NCI-H2029 (cell line): ENCODE measurements at places on chromosomes 6 and 20.

DNA sequence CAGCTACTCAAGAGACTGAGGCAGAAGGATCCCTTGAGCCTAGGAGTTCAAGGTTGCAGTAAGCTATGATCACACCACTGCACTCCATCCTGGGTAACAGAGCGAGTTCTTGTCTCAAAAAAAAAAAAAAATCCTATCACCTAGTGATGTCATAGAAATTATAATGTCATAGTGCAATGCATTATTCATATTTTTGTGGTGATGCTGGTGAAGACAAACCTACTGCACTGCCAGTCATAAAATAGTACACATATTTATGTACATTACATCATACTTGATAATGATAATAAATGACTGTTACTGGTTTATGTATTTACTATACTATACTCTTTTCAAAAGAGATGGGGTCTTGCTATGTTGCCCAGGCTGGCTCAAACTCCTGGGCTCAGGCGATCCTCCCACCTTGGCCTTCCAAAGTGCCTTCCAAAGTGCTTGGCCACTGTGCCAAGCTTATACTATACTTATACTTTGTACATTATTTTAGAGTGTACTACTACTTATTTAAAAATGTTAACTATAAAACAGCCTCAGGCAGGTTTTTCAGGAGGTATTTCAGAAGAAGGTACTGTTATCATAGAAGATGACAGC, 26.6 kb downstream of the ENPP3 start:
- no peak for DNase-seq

- DNase-seq = no peak
Measured at GRCh38 chr20:47990507-47991150, 205.3 kb upstream of the SULF2 start.

- no peak for DNase-seq
Measured at GRCh38 chr6:56862415-56863175, 92.3 kb upstream of the BEND6 start.

DNA sequence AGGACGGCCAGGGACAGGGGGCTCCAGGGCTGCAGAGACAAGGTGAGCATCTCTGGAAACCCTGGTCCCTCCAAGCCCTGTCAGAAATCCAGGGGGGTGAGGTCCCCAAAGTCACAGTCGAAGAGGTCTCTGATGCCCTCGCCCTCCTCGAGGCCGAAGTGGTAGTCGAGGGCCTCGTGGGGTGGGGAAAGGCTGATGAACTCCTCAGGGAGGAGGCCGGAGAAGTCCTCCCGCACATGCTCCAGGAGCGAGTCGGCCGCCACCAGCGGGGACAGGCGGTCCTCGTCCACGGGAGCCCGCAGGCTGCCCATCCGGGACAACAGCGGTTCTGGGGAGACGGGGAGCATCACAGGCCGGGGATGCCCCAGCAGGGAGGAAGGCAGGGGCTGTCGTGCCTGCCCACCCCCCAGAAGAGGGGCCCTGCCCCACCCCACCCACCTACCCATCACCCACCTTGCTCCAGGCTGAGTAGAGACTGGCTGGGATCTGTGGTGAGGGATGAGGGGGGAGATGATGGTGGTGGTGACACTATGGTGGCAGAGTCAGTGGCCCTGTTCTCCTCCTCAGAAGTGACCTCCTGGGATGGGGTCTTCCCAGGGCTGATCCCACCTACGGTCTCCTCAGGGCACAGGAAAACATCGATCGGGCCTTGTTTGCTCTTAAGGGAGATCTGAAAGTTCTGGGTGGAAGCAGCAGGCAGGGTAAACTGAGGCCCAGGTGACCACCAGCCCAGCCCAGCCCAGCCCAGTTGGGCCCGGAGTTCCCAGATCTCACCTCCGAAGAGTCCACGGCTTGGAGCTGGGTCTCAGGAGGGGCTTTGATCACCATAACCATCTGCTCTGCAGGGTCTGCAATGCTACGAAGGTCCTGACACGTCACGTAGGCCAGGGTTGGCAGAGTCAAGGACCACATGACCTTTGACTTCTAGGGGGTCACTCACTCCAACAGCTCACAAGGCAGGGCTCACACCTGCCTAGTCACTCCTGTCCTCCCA, 2.7 kb upstream of the NECAB3 start:
- no peak for DNase-seq

- DNase-seq = no peak
Measured at GRCh38 chr20:41306061-41306727, 11.3 kb downstream of the ZHX3 start.

GRCh38 chr20:17558154-17558940, 11.5 kb upstream of the DSTN start:
- DNase-seq = peak; percentile 76

GRCh38 chr20:50642288-50642803, 49.0 kb downstream of the RIPOR3 start:
- no peak for DNase-seq

DNA sequence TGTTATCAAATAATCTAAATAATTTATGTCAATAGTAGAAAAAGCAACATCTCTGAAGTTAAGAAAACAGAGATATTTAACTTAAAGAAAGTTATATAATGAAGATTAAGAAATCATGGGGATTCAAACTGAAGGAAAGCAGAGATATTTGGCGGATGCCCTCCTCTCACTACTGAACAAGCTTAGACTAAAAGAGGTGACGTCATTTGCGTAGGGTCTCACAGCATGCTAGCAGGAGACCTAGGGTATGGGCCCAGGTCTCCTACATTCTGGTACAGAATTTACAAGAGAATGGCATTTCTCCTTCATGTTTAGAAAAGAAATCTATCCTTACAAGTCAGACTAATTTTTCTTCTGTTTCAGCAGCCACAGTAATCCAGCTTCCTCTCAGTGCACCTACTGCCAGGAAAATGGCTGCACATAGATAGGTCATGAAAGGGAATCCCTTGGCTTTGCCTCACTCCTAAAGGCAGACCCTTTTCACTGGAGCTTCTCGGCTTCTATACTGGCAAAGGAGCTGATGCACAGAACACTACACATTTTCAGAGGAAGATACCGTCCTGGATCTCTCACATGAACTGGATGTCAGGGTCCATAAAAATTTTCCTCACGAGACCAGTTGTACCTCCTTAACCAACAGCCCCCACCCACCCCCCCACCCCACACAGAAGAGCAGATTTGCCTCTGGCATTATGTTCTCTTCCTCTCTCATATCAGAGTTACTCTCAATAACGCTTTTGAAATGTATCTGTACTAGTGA, 41.8 kb upstream of the DST start:
- no peak for DNase-seq

GRCh38 chr6:56838016-56838555, 116.8 kb upstream of the BEND6 start:
- no peak for DNase-seq

DNA sequence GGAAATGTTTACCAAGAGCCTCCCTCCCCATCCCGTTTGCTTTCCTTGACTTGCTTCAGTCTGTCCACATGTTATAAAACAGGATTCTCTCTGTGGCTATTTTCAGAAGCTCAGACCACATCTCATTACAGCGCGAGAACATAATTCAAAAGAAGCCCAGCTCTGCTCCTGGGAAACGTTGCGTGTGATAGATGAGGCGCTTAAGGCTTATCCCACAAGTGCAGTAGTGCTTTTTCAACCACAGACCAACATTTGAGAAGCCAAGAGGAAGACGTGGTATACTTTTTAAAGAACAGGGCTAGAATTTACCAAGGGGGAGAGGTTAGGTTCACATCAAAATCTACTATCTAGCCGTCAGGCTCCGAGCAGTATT, 239.5 kb downstream of the SLC24A3 start:
- no peak for DNase-seq

- DNase-seq = no peak
Measured at GRCh38 chr20:63210011-63210605, 5.8 kb downstream of the YTHDF1 start.

DNA sequence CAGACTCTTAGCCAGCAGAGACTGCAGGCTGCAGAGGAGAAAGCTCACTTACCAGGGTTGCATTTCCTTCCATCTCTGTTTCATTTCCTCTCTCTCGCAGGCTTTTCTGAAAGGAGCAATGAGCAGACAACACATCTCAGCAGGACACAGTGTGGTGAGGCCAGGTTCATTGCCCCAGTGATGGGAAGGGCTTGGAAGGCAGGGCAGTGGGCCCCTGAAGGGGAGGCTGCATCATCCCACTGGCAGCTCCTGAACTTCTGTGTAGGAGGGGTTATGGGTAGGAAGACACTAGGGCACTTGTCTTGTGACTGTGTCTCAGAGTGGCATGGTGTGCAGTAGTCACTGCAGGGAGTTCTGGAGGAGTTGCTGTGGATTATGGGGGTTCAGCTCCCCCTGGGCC, 246.8 kb downstream of the QKI start:
- no peak for DNase-seq

DNA sequence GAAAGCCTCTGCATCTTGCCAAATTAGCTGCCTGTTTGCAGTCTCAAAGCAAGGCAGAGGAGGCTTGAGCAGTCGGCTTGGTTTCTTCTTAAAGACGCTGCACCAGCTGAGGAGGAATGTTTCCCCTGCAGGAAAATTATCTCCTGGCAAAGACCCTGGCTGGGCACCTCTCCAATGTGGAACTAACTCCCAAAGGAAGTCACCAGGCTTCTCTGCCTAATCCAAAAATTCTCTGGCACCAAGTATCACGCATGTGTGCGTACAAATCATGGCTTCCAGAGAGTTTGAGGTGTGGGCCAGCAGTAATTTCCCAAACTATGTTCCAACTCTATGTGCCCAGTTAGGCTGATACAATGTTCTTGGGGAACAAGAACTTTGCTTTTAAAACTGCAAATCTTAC, 176.2 kb downstream of the KIF16B start:
- DNase-seq = no peak

DNA sequence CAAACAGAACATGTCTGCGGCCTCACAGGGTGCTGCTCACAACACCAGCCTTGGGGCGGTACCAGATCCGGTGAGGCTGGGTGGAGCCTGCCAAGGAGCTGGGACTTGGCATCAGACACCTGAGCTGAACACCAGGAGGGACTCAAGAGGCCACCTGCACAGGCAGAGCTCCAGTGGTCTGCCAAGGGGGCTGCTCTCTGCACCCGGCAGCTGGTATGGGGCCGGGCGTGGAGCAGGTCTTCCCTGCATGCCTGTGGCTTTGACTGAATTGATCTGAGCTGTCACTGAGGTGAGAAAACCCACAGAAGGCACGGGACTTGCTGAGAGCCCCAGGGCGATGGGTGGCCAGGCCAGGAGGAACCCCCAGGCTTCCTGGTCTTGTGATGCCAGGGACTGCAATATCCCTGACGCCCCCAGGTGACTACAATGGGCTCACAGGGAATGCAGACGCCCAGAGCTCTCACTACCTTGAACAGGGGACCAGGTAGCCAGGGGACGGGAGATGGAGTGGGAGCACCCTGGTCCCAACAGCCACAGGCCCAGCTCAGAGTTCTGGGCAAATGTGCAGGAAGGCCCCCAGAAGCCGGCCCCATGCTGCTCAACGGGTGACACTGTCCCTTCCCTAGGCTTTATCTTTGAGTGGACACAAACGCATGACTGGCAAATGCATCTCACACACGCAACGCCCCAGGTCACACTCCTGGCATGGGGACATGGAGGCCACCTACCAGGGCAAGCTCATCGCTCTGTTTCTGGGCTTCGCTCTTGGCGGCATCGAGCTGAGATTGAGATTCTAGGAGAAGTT, 48.2 kb downstream of the DSTN start:
- DNase-seq = no peak

DNA sequence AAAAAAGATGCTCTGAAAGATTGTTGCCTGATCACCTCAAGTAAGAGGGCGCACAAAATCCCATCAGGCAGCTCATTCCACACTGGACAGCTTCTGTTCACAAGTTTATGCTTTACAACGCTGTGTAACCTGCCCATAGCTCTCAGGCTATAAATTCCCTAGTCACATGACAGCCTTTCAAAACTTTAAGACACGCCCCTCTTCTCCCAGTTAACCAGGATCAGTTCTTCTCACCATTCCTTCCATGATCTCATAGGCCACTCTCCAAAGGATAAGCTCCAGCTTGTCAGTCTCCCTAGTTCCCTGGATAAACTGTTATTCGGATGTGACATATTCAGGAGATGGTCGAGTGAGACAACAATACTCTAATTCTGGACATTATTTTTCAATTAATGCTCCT, 15.0 kb downstream of the ADNP start:
- no peak for DNase-seq

DNA sequence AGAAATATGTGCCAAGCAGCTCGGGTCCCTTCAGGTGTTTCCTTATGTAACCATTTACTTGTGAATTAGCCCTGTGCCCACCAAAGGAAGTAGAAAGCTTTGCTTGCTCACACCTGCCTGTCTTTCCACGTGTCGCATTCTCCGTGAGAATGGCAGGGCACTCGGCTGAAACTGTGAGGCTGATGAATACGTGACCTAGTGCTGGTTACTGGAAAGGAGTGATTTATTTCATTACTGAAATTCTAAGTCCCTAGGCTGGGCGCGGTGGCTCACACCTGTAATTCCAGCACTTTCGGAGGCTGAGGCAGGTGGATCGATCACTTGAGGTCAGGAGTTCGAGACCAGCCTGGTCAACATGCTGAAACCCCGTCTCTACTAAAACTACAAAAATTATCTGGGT, 45.9 kb upstream of the TULP1 start:
- no peak for DNase-seq

- DNase-seq = no peak
Measured at GRCh38 chr6:162670345-162670744, 57.2 kb downstream of the PRKN start.

GRCh38 chr6:11736601-11737000, 42.0 kb downstream of the ADTRP start:
- no peak for DNase-seq

DNA sequence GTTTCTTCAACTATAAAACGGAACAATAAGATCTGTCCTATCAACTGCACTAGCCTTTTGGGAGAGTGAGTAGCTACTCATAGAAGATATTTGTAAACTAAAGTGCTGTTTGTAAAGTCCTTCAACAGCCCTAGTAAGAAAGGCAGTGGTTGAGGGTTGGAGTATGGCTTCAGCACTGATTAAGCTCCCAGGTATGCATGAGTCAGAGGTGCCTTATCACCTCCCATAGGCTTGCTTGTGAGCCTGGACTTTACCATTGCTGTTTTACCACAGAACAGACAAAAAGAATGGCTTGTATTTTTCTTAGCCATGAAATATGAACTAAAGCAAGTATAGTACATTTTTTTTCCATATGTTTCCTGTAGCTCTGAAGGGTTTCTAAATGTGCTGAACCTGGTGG, 44.1 kb downstream of the SAMD3 start:
- DNase-seq = no peak

DNA sequence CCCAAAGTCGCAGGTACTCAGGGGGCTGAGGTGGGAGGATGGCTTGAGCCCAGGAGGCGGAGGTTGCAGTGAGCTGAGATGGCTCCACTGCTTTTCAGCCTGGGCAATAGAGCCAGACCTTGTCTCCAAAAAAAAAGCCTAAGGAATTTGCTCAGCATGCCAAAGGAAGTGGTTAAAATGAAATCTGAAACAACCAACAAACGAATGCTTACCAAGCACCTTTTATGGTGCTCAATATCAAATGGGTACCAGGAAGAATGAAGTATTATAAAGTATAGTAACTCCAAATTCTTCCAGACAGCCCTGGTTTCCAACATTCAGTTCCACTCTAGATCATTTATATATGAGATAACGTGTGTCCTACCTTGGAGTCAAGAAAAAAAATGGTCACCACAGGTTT, 14.0 kb downstream of the GMDS start:
- DNase-seq = peak; percentile 36

GRCh38 chr20:32488066-32488838, 96.9 kb downstream of the NOL4L start:
- no peak for DNase-seq

- DNase-seq = no peak
Measured at GRCh38 chr6:16851044-16851540, 89.8 kb upstream of the ATXN1 start.
